ENCODE measurements at places on chromosomes 6 and 20.

- DNase-seq: no peak
Observed at GRCh38 chr6:17999425-17999824, 12.0 kb upstream of the KIF13A start.

DNA sequence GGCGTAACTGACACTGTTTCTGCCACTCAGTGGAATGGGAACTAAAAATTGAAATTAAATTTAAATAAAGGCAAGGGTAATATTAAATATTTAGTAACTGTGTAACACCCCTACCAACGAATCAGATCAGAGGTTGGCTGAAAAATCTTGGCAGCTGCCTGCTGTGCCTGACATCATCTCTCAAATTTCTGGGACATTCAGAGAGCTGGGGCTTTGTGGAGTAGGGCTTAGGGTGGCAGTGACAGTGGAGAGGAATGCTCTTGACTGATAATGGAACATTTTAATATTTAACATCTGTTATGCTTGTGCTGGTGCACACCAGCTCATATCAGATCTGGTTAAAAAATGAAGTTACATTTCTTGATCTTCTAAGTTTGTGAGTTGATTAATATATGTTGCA lies 62.2 kb downstream of the RFPL4B start:
- no peak for DNase-seq

DNA sequence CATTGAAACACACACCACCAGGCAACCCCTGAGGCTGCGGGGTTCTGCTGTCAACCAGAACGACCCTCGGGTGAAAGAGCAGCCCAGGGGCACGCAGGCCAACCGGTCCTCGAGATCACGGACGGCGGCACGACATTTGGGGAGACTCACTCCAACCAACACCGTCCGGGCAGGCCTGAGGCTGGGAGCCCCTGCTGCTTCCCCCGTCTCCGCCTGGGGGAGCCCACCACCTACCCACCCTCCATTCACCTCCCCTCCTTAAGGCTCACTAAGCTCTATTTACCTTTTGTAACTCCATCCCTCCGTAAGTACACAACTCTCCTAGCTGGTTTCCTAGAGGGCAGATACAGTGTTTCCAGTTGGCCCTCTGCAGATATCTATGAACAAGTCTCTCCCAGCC lies 971.3 kb upstream of the DEFB115 start:
- DNase-seq: no peak

- no peak for DNase-seq
Observed at GRCh38 chr6:5102267-5102970, 17.3 kb downstream of the PPP1R3G start.

- no peak for DNase-seq
Observed at GRCh38 chr6:33905071-33905609, 101.3 kb upstream of the MLN start.

- DNase-seq: no peak
Observed at GRCh38 chr6:8579372-8579771, 144.0 kb upstream of the SLC35B3 start.

- DNase-seq: no peak
Observed at GRCh38 chr20:61598586-61598985, 346.5 kb downstream of the CDH4 start.

GRCh38 chr6:45653117-45653883 lies 275.6 kb upstream of the SUPT3H start:
- no peak for DNase-seq

DNA sequence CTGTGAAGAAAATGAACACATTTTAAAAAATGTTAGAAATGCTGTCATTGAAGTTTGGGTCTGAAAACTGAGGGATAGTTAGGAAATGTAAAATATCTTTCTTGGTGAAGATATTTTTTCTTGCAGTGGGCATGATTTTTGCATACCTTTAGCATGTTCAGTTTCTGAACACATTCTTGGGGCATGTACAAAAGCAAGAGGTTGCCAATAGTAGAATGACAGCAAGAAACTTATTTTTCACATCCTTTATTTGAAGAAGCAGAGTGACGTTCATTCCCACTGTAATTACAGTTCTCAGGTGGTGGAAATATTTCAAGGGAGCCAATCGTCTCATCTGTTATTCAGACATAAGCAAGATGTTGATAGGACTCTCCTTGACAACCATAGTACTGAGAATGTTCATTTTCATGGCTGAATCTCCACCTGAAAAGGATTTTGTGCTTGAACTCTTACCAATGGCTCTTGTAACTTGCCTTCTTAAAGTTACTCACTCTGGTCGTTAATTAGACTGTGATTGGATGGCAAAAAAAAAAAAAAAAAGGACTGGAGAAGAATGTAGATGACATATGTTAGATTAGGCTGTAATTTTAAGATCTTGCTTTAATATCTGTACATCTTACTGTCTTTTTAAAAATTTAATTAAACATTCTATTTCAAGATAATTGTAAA lies 74.4 kb downstream of the DOK5 start:
- DNase-seq: no peak

DNA sequence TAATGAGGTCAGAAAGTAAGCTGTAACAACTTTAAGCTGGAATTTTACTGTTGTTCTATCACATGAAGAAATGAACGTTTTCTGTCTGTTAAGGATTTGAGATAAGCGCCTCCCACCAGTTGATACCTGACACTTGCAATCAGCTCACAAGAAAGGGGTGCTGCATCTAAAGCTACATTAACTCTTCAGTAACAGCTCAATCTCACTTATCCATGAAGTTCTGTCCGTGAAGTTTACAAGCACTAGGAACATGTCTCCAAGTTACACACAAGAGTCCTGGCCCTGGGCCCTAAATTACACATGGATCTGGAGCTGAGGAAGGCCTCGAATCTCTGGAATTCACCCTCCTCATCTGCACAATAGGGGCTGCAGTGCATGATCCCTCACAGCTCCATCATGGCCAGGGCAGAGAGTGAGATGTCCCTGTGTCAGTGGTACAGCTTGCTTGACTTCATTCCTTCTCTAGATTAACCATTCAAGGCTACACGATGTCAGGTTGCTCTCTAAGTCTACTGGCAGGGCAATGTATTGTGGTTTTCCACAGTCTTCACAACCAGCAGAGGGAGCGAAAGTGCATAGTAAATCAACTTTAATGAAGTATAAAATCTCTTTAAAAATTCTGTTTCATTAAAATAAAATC lies 182.4 kb upstream of the MCHR2 start:
- no peak for DNase-seq

All from HTR-8/SVneo (cell line).